ENCODE measurements at places on chromosomes 5 and 9.

GRCh38 chr5:112293587-112293986 lies 125.5 kb downstream of the EPB41L4A start:
- no peak for DNase-seq

- DNase-seq: peak; percentile 63
These were observed 139.6 kb upstream of the LRRTM2 start for GRCh38 chr5:139014726-139015125.

DNA sequence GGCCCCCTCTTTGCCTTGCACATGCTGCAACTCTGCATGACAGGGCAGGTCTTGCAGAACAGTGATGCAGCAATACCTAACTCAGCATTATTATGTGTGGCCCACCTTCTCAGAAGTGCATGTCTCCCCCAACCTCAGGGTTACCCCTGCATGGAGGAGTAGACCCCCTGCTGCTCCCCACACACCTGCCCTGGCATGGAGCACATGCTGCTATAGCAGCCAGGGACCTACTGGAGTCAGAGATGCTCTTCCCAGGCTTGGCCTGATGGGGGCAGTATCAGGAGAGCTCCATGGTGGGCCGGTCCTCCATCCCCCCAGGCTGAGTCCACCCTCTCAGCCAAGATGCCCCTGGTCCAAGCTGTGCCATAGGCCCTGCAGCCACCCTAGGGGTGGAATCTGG lies 13.2 kb upstream of the BOD1 start:
- no peak for DNase-seq

GRCh38 chr9:19117039-19117716 lies 10.1 kb downstream of the PLIN2 start:
- DNase-seq: no peak

DNA sequence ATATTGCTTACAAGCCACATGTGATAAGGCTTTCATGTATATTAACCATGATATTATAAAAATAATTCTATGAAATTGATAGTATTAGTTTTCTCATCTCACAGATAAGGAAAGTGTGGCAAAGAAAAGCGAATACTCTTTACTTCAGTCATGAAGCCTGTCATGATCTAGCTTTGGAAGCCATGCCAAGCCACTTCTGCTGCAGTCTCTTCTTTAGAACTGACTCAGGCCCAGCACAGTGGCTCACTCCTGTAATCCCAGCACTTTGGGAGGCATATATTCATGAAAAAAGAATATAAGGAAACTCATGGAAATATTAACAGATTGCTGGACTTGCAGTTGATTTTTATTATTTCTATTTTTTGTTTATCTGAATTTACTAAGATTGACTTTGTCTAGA lies 42.9 kb upstream of the PJA2 start:
- no peak for DNase-seq

- no peak for DNase-seq
These were observed 273.7 kb downstream of the SYK start for GRCh38 chr9:91075279-91075678.

DNA sequence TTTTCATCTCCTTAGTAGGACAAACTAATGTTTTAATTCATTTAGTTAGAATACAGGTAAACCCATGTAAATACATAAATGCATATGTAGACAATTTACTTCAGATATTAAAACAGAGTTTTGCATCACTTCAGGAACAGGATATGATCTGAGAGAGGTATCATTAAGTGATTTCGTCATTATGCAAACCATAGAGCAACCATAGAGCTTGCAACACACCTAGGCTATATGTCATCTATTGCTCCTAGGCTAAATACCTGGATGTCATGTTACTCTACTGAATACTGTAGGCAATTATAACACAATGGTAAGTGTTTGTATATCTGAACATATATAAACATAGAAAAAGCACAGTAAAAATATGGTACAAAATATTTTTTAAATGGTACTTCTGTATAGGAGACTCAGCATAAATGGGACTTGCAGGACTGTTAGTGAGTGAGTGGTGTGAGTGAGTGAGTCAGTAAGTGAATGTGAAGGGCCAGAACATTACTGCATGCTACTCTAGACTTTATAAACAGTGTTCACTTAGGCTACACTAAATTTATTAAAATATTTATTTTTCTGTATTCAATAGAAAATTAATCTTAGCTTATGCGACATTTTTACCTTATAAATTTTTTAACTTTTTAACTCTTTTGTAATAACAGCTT lies 1377.5 kb upstream of the CDH9 start:
- no peak for DNase-seq

GRCh38 chr9:95830768-95831167 lies 44.7 kb upstream of the ERCC6L2 start:
- no peak for DNase-seq

- DNase-seq: no peak
These were observed 2.8 kb upstream of the GRK6 start for GRCh38 chr5:177423671-177424070.

DNA sequence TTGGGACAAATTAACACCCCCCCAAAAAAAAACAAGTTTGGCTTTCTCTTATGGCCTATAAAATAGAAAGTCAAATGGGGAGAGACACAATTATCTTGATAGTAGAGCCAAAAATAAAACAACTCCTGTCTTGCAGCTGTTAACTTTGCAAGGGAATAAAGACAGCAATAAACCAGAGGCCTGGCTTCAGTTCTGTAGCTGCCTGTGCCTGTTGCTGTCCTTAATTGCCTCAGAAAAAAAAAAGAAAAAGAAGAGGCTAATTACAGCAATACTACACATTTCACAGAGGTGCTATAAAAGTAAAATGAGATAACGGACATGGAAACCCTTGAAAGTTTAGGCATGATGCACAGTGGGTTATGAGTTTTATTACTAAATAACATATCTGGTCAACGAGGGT lies 170.7 kb upstream of the IRX1 start:
- DNase-seq: no peak

GRCh38 chr9:33041432-33042188 lies 16.5 kb downstream of the DNAJA1 start:
- peak; percentile 47 for DNase-seq

GRCh38 chr5:174292348-174292747 lies 246.8 kb downstream of the NSG2 start:
- no peak for DNase-seq

DNA sequence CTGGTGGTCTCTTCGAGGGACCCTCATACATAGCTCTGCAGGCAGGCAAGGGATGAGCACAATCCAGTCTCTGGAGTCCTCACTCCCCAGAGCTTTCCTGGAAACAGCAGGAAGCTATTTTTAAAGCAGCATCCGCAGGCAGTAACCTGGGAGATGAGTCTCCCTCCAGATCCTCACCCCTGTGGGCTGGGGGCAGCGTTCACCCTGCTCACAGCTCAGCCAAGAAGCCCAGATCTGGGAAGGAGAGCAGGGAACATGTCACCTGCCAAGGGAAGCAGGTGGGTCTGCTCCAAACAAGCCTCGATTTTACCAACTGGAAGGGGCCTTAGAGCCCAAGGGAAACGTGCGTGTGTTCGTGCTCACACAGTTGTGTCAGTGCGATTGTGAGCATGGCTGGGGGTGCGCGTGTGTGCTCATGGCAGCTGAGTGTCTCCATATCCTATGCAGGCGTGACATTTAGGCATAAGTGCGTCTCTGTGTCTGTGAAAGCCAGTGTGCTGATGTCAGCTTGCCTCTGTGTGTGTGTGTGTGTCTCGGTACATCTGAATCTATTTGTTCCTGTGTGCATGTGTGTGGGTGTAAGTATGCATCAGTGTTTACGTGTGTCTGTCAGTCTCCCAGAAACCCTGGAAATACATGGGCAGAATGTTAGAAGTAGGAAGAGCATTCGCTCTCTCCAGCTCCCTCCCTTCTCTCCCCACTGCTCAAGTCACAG lies 40.6 kb upstream of the CPLX2 start:
- no peak for DNase-seq

DNA sequence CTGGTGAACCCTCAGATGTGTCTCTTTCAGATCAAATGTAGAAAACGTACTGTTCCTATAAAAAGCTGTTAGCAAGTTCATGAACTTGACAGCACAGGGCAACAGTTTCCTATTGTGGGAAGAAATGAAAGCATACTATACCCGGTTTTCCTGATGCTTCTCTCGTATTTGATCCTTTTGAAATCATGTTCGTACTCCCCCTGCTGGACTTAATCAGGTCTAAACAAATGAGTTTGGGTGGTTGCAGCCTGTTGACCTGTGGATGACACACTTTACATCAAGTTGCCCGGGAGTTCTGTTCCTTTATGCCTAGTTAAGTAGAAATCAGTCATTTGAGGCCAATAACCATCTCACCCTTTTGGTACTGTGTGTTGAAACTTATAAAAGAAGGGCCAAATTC lies 1992.3 kb downstream of the MAT2B start:
- peak; percentile 9 for DNase-seq

- no peak for DNase-seq
These were observed 118.6 kb downstream of the SPEF2 start for GRCh38 chr5:35736280-35736679.

GRCh38 chr9:124941679-124942561 lies 1.0 kb upstream of the GOLGA1 start:
- DNase-seq: peak; percentile 66

DNA sequence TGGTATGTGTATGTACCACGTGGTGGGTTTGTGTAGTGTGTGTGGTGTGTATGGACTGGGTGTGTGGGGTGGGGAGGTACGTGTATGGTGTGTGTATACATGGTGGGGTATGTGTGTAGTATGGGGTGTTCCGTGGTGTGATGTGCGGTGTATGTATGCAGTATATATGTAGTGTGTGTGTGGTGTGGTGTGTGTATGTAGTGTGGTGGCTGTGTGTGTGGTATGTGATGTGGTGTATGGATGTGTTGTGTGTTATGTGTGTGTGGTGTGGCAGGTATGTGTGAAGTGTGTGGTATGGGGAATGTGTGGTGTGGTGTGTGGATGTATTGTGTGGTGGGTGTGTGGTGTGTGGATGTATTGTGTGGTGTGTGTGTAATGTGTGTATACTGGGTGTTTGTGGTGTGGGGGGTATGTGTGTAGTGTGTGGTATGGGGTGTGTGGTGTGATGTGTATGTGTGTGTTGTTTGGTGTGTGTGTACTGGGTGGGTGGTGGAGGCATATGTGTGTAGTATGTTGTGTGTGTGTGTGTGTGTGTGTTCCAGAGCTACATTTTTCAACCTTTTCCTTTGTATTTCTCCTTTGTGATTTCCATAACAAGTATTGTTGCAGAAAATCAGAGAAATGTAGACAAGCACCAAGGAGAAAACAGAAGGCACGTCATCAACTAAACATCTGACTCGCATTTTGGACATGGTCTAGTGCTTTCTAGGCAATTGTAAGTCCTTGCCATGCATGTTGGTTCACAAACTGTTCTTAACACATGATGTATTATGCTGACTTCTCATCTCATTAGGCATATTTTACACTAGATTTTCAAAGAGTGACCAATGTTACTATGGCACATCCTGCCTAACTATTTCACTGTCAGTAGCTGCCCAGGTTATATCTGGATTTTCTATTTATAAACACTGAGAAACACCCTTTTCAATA lies 13.2 kb downstream of the SEMA4D start:
- DNase-seq: no peak

DNA sequence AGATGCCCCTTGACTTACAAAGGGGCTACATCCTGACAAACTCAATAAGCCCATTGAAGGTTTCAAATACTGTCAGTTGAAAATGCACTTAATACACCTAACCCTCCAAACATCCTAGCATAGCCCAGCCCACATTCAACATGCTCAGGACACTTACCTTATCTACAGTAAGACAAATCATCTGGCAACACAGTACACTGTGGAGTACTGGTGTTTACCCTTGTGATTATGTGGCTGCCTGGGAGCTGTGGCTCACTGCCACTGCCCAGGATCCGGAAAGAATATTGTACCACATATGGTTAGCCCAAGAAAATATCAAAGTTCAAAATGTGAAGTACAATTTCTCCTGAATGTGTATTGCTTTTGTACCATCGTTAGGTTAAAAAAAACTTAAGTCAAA lies 562.2 kb downstream of the HTR1A start:
- no peak for DNase-seq

GRCh38 chr5:168328814-168329213 lies 37.4 kb downstream of the WWC1 start:
- no peak for DNase-seq

GRCh38 chr9:125902214-125902613 lies 155.0 kb downstream of the PBX3 start:
- no peak for DNase-seq

- DNase-seq: peak; percentile 18
These were observed 36.7 kb upstream of the FUBP3 start for GRCh38 chr9:130542457-130543228.

- DNase-seq: no peak
These were observed 322.4 kb downstream of the TMEM167A start for GRCh38 chr5:82754759-82755158.

DNA sequence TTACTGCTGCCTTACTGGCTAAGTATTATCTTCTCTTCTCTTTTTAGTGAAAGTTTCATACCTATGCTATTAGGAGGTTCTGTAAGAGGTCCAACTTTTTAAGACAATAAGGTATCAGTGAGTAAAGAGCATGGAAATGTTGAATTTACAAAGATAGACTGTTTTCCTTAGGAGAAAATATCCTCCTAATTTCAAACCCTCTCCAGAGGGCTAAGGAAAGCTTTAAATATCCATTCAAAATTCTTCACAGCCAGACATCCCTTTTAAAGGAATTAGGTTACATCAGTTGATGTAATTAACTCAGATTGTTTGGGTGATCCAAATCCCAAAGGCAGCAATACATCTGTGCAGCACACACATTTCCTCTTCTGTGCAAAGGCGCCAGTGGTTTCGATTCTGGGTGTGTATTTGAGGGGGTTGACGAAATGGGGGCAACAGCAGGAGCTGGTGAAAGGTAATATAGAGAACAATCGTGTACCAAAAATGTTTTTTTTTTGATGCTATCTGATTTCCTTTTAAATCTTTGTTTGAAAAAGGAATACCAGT lies 273.8 kb upstream of the RPS23 start:
- DNase-seq: no peak

- DNase-seq: peak; percentile 16
These were observed 320.0 kb downstream of the FBXL17 start for GRCh38 chr5:108061941-108062340.

- no peak for DNase-seq
These were observed 41.2 kb downstream of the MOCS2 start for GRCh38 chr5:53068291-53068836.

DNA sequence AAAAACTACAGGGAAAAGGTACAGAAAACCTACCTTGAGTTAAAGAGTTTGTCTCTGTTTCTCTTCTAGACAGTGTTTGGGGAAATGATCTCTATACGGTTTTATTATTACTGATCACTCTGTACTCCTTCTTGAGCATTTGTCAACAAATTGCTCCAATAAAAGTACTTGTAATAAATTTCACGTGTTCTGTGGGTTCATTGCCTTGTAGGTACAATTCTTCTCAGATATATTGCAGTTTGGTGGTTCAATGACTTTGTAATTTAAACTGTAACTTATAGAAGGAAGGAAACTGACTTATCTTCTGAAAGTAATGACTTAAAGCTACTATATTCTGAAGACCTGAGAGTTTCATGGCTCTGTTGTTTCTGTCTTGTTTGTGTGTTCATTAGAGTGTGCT lies 319.9 kb upstream of the PCSK5 start:
- no peak for DNase-seq

- no peak for DNase-seq
These were observed 2.3 kb downstream of the SSBP2 start for GRCh38 chr5:81748556-81748955.

DNA sequence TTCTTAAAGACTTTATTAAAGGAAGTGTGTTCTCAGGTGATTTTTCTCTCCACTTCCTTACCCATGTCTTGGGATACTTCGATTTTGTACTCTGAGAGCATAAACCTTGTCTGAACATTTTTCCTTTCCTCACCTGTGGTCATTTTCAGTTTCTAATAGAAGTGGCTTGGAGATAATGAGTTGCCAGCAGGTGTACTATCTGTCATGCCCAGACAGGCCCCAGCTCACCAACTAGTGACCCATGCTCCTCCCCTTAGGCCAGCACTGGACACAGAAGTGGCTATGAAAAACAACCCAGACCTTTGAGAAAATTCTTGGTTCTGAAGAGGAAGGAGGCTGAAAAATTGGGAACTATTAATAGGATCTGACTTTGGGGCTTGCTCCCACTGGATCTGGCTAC lies 49.2 kb upstream of the SMIM32 start:
- DNase-seq: no peak

Data from cardiac fibroblast (primary cell).